8988T (cell line): ENCODE measurements at places on chromosomes 5 and 9.

- peak; percentile 47 for DNase-seq
Measured at GRCh38 chr9:95313010-95313498, 4.5 kb downstream of the FANCC start.

DNA sequence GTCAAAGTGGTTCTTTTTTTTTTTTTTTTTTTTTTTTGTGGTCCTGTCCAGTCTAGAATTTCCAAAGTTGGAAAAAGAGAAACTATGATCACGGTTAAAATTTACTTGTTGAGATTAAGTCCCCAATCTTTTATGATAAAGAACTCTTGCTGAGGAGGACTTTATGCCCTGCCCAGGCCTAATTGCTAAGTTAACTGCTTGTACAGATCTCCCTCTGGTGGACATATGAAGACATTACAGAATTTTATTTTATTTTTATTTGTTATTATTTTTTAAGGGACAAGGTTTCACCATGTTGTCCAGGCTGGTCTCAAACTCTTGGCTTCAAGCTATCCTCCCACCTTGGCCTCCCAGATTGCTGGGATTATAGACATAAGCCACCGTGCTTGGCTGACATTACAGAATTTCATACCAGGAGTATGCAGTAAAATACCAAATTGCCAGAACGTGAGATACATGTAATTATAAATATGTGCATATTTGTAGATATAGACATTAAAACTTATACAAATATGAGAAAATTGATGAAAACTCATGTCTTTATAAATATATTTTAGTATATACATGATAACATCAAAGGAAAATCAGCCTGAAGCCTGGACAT lies 91.2 kb downstream of the RFK start:
- no peak for DNase-seq

- no peak for DNase-seq
Measured at GRCh38 chr9:117882171-117882570, 178.0 kb downstream of the TLR4 start.

DNA sequence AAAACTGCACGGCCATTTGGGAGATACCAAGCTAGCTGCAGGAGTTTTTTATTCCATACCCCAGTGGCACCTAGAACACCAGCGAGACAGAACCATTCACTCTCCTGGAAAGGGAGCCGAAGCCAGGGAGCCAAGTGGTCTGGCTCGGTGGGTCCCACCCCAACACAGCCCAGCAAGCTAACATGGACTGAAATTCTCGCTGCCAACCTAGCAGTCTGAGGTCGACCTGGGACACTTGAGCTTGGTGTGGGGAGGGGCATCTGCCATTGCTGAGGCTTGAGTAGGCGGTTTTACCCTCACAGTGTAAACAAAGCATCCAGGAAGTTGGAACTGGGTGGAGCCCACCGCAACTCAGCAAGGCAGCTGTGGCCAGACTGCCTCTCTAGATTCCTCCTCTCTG lies 108.9 kb upstream of the CHD1 start:
- no peak for DNase-seq

- DNase-seq, result no peak
Measured at GRCh38 chr5:154836225-154836624, 14.2 kb downstream of the FAXDC2 start.

DNA sequence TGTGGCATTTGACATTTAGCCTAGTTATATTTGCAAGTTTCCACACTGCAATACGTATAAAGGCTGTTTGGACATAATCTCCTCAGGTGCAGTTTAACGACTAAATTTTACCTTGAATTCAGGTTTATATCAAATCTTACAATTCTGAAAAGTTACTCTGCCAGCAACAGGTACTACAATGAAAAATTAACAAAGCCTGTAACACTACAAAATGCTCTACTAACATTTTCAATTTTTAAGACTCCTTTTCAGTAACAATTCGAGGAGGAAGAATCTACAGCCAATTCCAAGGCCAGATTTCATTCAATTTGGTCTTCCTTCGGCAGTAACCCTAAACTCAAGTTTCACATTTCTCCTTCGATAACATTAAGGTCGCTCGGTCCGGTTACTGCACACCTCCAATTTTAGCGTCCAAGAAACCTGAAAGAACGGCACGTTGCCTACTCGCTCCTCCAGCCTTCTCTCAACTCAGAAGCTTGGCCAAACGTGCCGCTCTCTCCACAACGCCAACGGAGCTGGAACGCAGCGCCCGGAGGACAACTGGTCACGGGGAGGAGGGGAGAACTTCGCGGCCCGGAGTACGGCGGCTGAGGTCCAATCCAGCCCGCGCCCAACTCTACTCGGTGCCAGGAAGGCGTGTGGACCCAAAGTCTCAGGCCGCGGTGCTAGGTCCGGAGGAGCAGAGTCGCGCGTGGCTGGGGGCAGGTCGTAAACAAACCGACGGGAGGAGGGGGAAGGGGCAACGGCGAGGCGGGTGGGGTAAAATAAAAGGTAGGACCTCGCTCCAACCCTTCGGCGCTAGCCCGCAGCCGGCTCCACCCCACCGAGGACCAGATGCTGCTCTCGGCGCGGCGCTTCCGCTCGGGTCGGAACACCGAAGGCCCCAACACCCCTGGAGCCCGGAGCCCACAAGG lies 681 bp downstream of the FNIP1 start:
- DNase-seq, result peak; percentile 24

GRCh38 chr9:137648396-137648795 lies 29.6 kb downstream of the EHMT1 start:
- DNase-seq, result no peak
